ENCODE measurements at places on chromosomes 4 and X.

GRCh38 chr4:119795986-119796578 lies 167.5 kb upstream of the PDE5A start:
- DNase-seq = no peak

DNA sequence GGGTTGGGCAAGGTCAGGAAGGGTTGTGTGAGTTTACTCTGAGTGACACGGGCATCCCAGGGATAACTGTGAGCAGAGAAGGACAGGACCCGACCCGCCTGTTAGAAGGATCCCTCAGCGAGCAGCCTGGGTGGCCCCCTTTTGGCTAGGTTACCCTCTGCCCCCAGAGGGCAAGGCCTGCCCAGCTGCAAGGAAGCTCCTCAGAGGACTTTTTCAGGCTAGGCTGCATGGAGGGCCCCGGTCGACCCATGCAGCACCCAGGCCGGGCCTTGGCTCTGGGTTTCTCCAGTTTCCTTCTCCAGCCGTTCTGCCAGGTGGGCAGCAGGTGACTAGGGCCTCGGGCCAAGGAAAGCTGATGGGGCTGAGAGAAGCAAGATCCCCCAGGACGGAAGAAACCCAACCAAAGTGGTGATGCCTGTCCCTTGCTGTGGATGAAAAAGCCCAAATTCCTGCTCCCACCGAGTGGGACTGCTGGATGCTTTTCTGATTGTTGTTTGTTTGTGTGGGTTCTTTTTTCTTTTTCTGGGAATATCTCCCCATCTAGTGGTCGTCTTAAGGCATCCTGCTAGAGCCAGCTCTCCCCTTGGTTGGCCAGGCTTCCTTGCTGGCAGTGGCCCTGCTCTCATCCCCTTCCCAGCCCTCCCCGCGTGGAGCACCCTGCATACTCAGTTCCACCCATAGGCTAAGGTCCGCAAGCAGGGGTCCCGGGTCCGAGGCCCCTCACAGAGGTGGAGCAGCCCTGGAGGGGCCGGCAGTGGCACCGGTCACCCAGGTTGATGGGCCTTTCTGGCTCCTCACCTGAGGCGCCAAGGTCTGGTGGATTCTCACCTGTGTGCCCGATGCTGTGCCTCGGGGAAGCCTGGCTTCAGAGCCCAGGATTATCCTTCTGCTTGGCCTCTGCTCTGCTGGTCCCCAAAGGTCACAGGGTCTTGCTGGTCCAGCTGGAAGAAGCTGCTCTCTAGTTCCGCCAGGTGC lies 1.8 kb downstream of the ZFP92 start:
- no peak for DNase-seq

- DNase-seq = peak; percentile 49
Observed at GRCh38 chrX:107742700-107743191, 32.8 kb downstream of the TSC22D3 start.

DNA sequence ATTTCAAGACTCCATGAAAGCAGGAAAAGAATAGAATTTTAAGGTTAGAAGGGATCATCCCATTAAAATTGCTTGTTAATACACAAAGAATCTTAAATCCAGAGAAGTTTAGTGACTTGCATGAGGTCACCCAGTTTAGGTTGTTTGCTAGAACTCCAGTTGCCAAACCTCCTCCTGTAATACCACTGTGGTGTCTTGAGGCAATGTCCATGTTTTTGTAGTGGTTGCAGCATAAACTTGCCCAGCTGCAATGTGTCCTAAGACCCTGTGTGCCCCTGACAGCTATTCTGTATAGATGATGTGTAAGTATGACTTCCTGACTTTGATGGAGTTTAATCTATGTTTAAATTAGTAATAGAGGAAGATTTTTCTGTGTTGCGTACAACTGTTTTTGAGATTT lies 6.3 kb downstream of the SFRP2 start:
- no peak for DNase-seq

- DNase-seq = no peak
Observed at GRCh38 chr4:20176881-20177280, 74.8 kb upstream of the SLIT2 start.

- no peak for DNase-seq
Observed at GRCh38 chrX:134423606-134424005, 36.4 kb upstream of the HPRT1 start.

DNA sequence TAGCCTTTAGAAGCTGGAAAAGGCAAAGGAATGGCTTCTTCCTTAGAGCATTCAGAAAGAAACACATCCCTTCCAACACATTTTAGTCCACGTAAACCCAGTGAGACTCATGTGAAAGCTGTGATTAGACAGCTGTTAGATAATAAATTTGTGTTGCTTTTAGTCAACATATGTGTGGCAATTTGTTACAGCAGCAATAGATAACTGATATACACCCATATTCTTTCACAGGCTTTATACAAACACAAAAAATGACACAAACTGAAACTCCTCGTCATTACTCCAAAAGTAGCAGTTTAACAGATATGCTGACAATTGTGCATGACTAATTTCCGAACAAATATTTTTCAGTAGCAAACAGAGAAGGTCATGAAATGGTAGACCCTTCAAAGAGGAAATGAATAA lies 65.3 kb downstream of the ANTXR2 start:
- DNase-seq = no peak

DNA sequence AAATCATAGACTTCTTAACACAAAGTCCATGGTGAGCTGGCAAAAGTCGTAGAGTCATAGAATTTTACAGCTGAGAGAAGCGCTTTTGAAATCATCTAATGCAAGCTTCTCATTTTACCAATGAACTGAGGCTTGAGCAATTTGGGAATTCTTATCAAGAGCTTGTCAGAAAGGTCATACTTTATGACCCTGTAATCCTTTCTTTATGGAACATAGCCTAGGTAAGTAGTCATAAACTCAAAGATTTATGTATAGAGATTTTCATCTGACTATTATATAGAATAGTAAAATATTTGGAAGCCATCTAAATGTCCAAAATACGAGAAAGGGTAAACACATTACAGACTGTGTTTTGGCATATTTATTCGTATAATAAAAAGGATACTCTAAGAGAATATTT lies 563.5 kb downstream of the PCDH7 start:
- no peak for DNase-seq

DNA sequence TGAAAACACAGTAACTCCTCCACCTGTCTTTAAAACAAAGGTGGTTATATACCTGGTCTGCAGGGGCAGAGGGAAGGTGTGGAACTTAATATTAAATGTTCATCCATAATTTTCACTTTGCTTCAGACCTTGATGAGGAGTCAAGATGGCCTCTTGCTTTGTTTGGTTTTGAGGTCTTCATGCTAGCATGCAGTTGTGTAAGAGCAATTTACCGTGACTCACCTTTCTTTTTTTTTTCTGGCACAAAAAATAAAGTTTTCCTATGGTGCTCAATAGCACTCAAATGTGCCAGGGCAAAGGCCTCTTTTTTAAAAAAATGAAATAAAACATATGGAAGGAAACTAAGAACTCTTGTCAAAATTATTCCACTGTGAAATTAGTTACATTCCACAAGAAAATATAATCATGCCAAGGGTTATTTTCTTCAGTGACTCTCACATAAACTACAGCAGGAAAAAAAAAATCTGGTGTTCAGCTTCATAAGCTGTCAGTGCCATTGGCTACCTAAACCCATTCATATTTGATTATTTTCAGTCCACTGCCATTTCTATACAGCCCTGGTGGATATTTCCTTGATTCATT lies 128.2 kb downstream of the SLC7A11 start:
- no peak for DNase-seq

DNA sequence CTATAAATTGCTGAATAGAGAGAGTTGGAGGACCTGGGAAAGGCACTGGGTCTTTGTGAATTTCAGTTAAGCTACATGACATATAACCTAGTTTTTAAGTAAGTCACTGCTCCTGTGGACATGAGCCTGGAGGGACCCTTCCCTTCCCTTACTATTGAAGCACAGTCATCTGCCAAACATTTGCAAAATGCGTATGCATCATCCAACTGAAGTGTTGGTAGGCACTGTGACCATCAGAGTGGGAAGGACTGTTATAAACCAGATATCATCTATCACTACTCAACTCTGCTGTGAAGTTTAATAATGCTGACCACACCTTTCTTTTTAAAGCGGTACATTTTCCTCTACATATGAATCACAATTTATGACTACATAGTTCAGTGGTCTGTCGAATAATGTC lies 5.2 kb downstream of the GABRA3 start:
- no peak for DNase-seq

GRCh38 chr4:153010146-153010545 lies 74.0 kb downstream of the FHDC1 start:
- DNase-seq = no peak

DNA sequence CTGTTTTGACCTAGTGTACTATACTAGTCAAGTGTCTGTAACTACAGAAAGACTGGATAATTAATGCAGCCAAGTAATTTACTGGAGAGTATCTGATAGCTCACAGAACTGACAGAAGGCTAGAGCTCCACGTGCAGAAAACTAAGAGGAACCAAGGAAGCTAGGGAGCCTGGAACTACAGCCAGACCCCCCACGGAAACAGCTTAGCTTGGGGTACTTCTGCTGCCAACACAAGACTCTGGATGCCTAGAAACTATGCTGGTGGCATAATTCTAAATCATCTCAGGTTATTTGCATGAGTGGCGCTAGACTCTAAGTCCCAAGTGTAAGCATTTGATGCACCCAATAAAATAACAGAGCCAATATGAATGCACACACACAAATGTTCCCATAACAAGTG lies 26.5 kb downstream of the HUWE1 start:
- no peak for DNase-seq

GRCh38 chr4:86306816-86307215 lies 53.0 kb downstream of the MAPK10 start:
- no peak for DNase-seq

GRCh38 chr4:151199319-151200190 lies 77.4 kb upstream of the PRSS48 start:
- no peak for DNase-seq

DNA sequence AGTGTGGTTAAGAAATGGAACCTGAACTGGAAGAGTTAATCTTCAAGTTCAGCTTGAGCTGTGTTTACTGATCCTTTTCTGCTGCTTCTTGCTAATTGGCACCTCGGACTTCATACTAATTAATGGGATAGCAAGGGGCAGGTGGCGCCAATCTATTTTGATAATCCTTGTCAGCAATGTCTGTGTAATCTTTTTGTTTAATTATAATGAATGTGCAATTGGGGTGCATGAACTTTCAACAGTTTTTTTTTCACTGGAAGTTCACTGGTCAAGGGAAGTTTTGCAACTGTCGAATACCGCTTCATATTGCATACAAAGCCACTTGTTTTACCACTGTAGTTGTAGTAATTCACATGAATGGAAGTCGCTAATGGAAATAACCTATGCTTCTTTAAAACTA lies 261.0 kb downstream of the BMPR1B start:
- DNase-seq = no peak

DNA sequence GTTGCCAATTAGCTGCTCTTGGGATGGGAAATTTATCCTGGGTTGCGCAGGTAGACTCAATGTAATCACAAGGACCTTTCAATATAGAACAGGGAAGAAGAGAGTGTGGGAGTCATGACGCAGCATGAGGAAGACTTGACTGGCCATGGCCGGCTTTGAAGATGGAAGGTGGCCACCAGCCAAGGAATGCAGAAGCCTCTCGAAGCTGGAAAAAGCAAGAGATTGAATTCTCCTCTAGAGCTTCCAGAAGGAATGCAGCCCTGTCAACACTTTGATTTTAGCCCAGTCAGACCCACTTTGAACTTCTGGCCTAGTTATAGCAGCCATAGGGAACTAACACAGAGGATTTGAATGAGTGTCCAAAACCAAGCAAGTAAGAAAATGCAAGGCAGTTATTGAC lies 14.7 kb upstream of the SH3KBP1 start:
- DNase-seq = no peak

DNA sequence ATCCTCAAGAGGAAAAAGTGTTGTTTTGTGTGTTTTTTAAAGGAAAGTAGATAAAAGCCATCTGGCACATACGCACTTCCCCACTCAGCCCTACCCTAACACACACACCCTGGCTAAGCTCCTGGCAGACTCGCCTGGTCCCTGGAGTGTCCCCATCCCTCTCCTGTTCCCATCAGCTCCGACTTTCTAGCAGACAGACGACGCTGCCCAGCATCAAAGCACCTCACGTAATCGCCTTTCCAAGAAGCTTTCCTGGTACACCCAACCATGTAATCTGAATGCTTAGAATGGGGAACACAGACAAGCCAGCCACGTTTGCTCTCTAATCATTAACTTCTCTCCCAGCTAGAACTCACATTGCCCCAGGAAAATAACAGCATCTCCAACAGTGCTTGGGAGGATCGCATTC lies 116.2 kb downstream of the AFAP1 start:
- no peak for DNase-seq

DNA sequence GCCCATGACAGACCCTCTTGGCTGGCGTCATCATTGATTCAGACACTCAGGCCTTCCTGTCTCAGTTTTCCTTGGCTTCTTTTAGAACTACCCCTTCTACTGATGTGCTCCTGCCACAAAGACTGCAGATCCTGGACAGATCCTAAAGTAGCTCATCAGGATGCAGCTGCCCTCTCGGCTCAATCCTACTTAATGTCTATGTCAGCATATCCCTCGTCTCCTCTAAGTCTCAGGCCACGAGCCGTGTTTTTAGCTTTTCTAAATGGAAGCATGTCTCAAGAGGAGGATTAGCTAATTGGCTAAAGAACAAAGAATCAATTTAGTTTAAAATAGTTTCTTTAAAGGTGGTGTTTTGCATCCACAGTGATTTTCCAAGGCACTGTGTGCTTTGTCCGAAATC lies 447.7 kb downstream of the STIM2 start:
- DNase-seq = peak; percentile 18

- peak; percentile 20 for DNase-seq
Observed at GRCh38 chr4:55791666-55792065, 27.9 kb upstream of the EXOC1L start.

GRCh38 chrX:53263597-53264094 lies 17.7 kb downstream of the IQSEC2 start:
- no peak for DNase-seq

GRCh38 chr4:59676389-59676788 lies 1523.7 kb upstream of the ADGRL3 start:
- no peak for DNase-seq

DNA sequence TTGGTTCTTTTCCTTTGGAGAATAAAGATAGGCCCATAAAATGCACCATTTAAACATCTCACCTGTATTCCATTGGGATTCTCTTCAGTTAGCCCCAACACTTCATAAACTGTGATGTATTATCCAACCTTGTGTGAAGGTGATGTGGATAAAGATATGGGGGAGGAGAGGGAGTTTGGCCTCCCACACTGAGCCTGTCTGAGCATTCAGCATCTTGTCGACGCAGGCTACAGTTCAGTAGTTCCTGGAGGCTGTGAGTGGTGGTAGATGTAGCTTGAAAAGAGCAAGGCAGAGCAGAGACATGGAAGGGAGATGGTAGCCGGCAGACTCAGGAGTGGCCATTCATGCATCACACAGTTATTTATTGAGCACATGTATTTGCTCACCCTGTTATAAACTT lies 292.4 kb upstream of the PITX2 start:
- DNase-seq = no peak

Data from SJCRH30 (cell line).